ENCODE measurements at places on chromosomes 6 and 20. TPM values are rescaled to one million over a fixed set of nuclear protein-coding genes. Genes with fewer than 3 reads are reported as not detected.

Gene THBD
- 32.0 TPM for total RNA-seq

Gene ZNF292
- 4.0 TPM for total RNA-seq

Gene THBS2
- total RNA-seq = not detected

Gene COQ3
- 11.0 TPM for total RNA-seq

Gene HAO1
- not detected for total RNA-seq

Gene BEND3
- total RNA-seq = 3.3 TPM

Gene CST2
- total RNA-seq = 0.32 TPM

Gene PRR18
- 0.09 TPM for total RNA-seq

Gene BTN1A1
- total RNA-seq = 0.03 TPM

Gene TXLNB
- total RNA-seq = not detected

Gene TREML4
- total RNA-seq = not detected

Gene SRXN1
- total RNA-seq = 269 TPM

Gene CYP24A1
- 220 TPM for total RNA-seq

Gene MTG2
- 38.1 TPM for total RNA-seq

Gene MLIP
- total RNA-seq = not detected

Gene FOXC1
- 9.5 TPM for total RNA-seq

Gene IL17F
- not detected for total RNA-seq

Gene POPDC3
- 26.4 TPM for total RNA-seq

Gene TOX2
- total RNA-seq = 11.2 TPM

Gene PPP1R3G
- 1.4 TPM for total RNA-seq

Gene ECHDC1
- 36.6 TPM for total RNA-seq

Gene CDSN
- total RNA-seq = not detected

Gene LPA
- total RNA-seq = 0.02 TPM

Gene DEFB118
- not detected for total RNA-seq

Gene RUNX2
- total RNA-seq = 1.2 TPM

Gene NKX2-2
- not detected for total RNA-seq

Gene SLC35B2
- 52.8 TPM for total RNA-seq

Gene OR2H2
- total RNA-seq = not detected

Gene WASF1
- 9.8 TPM for total RNA-seq

Gene GMNN
- 62.3 TPM for total RNA-seq

Gene PKIB
- 0.78 TPM for total RNA-seq

Gene OTOR
- not detected for total RNA-seq

Measured in A549 treated with CORT108297 at 1 μM for 4 hours (cell line).